ENCODE measurements at places on chromosomes 16 and 17.

DNA sequence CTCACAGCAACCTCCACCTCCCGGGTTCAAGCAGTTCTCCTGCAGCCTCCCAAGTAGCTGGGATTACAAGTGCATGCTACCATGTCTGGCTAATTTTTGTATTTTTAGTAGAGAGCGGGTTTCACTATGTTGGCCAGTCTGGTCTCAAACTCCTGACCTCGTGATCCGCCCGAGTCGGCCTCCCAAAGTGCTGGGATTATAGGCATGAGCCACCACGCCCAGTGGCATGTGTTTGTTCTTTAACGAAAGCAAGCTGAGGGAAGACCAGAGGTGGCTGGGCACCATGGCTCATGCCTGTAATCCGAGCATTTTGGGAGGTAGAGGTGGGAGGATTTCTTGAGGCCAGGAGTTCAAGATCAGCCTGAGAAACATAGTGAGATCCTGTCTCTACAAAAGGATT, 18.1 kb downstream of the TNFRSF13B start:
- no peak for DNase-seq

GRCh38 chr17:29722411-29723198, 99.9 kb upstream of the CORO6 start:
- DNase-seq = no peak

GRCh38 chr17:70041061-70041460, 34.0 kb upstream of the KCNJ16 start:
- DNase-seq = no peak

GRCh38 chr16:23072084-23072599, 77.1 kb downstream of the USP31 start:
- DNase-seq = no peak

GRCh38 chr16:27925612-27926011, 137.9 kb downstream of the GSG1L start:
- peak; percentile 12 for DNase-seq

- DNase-seq = no peak
Measured at GRCh38 chr16:57979006-57979585, 8.2 kb upstream of the CNGB1 start.

GRCh38 chr16:83830769-83831455, 23.1 kb downstream of the HSBP1 start:
- DNase-seq = no peak

GRCh38 chr17:32915245-32915644, 12.7 kb upstream of the TMEM98 start:
- no peak for DNase-seq

- DNase-seq = no peak
Measured at GRCh38 chr17:67729903-67730302, 12.2 kb downstream of the NOL11 start.

- peak; percentile 52 for DNase-seq
Measured at GRCh38 chr16:83967838-83968305, at the start of gene NECAB2. Gene NECAB2, plus strand, starts transcription at chr16:83968244. Its CDS starts 405 bp downstream, at chr16:83968649.

DNA sequence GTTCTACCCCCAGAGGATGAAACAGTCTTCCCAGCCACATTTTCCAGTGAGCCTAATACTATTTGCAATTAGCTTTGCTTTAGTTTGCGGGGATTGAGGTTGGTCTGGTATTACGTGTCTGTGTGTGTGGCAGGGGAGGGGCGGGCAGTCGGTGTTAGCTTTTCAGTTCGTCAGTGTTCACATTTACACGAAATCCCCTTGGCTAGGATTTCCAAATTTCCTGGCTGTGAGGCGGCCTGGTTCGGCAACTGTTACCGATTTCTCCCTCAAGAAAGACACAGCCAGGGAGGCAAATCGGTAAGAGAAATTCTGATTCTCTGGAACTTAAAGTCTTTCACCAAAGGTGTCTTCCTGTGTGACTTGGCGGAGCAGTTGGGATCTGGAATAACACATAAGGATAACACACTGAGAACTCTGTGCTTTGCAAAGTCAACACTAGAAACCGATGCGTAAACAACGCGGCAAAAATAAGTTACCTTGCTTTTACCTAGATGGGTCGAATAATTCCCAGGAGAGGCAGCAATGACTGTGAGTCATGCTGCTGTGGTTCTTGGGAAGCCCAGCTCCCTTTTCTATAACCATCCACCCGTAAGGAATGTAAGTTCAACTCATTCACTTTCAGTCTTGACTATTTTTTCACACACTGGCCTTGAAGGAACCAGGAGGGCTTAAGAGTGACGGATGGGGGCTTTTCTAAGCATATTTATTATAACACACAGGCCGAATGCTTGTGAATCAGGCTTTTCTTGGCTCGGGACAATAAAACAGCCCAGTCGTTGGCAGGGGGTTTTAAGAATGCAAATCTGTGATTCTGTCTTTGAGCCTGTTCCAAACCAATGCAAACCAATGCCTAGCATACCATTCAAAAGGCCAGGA, 24.2 kb downstream of the GPRC5B start:
- no peak for DNase-seq

All from COR-L47 (cell line).